ENCODE measurements at places on chromosomes 4 and X.

DNA sequence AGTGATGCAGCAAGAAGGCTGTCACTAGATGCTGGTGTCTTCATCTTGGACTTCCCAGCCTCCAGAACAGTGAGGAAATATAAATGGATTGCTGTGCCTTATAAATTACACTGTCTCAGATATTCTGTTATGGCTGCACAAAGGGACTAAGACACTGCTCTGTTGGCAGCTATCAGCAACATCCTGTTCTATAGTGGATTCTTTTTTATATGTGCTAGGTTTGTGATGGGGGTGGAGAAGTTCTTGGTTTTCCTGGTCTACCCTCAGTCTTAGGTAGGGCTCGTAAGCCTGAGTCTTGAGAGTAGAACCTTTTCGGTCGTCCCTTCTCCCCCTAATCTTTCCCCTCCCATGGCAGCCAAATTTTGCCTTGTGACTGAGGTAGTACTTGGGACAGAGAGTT, 17.3 kb downstream of the STIM2 start:
- DNase-seq, result no peak

- DNase-seq, result no peak
Observed at GRCh38 chrX:39144323-39144722, 343.1 kb downstream of the MID1IP1 start.

DNA sequence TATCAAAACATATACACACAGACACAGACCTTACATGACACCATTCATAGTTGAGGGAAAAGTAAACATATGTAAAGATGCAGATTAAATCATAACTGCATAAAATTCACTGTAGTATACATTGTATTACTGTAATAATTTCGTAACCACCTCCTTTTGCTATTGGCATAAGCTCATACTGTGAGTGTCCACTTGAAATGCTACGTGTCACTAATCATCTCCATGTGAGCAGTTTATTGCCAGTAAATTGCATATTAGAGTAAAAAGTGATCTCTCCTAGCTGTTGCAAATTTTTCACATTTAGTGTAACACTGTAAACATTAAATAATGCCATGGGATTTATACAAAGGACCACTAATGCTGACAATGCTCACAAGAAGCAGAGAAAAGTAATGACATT, 256.7 kb upstream of the GNPDA2 start:
- DNase-seq, result no peak

DNA sequence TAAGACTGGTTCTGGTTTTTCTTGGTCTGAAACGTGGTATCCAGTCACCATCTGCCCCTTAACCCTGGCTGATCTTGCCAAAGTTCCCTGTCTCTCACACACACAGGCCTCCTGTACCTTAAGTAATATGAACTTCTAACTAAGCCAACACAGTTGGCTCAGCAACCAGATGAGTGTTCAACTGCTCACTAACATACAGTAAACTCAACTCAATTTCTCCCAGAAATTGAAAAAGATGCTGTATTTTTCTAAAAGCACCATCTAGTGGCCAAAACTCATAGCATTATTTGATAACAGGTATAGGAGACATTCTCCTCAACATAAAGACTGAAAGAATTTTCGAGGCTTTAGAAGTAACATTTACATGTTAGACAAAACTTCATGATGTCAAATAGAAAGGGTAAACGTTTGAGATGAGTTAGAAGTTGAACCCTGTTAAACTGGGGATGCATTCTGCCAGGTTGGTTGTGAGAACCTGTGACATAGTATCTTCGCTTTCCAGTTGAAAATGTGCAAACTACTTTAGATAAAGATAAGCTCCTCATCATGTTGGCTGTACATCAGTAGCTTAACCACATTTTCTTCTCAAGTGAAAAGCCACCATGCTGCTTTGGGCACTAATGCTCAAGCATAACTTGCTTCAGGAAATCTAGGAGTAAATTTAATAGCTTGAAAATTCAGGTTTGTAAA, 31.2 kb downstream of the CCNI start:
- DNase-seq, result no peak

DNA sequence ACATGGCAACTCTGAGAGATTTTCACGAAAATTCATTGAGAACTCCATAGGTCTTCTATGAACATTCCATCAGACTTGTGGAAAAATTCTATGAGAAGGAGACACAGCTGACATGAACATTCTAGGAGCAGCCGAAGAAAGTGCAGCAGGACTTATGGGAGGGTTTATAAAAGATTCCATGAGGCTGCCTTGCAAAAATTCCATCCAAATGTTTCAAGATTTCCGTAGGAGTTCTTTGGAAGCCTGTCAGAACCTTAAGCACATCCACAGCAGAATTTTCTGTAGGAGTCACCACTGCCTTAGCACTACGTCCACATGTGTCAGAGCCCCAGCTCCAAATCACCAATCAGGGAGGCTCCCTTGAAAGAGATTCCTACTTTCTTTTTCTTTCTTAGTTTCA, 67.0 kb upstream of the MSX1 start:
- DNase-seq, result no peak
